Neuronal stem cell (in vitro differentiated cells): ENCODE measurements at places on chromosomes 5 and 9.

- no peak for DNase-seq
These were observed 6.0 kb downstream of the NACC2 start for GRCh38 chr9:136088939-136089696.

DNA sequence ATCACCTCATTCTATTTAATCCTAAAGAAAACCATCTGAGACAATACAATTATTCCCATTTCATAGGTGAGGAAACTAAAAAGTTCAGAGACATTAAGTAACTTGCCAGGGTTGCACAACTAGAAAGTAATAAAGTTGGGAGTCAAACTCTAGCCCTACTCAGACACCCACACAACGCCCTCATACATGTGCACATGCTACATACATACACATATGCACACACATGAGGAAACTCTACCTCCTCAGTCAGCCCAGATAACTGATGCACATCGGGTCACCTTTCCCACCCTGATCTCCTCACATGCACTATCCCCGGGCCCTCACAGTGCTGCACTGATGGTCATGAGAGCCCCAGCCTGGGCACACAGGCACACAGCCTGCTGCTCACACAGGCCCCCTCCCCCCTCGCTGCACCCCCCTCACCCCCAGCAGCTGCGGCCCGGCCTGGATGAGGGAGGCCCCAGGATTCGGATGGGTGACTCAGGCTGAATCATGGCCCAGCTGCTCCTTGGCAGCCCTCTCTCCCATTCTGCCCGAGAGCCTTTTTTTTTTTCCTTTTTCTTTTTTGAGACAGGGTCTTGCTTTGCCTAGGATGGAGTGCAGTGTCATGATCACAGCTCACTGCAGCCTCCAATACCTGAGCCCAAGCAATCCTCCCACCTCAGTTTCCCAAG, 5.0 kb upstream of the GPRIN1 start:
- DNase-seq, result no peak

DNA sequence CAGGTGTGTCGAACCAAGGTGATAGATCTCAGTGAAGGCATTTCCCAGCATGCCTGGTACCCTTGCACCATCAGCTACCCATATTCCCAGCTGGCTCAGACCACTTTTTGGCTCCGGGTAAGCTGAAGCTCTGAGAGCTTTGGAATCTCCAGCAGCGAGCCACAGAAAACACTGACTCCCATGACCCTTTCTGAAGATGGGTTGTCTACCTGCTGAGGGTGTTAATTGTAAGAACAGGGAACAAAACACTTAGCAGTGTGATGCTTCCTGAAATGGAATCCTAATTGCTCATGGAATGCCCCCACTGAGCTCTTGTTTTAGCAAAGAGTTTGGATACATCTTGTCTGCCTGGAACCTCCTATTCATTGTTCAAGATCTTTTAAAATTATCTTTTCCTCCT, 177.7 kb downstream of the PAPPA start:
- DNase-seq, result no peak

- no peak for DNase-seq
These were observed 319.4 kb downstream of the NDUFS4 start for GRCh38 chr5:53879708-53880323.

DNA sequence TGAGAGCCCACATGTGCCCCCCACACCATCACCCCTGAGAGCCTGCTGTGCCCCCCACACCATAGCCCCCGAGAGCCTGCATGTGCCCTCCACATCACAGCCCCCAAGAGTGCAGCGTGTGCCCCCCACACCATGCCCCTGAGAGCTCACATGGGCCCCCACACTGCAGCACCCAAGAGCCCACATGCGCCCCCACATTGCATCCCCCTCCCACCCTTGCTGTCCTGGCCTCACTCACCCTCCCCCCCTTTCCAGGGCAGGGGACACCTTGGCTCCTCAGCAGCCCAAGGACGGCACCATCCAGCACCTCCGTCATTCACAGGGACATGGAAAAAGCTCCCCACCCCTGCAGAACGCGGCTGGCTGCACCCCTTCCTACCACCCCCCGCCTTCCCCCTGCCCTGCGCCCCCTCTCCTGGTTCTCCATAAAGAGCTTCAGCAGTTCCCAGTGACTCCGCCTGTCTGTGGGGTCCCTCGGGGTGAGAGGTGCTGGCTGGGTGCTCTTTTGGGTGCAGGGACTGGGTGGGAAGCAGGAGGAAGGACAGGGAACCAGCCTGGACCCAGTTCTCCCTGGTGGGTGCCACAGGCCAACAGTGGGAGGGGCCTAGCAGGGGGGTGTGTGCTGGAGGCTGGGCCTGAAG, 5.0 kb downstream of the LCN1 start:
- no peak for DNase-seq

DNA sequence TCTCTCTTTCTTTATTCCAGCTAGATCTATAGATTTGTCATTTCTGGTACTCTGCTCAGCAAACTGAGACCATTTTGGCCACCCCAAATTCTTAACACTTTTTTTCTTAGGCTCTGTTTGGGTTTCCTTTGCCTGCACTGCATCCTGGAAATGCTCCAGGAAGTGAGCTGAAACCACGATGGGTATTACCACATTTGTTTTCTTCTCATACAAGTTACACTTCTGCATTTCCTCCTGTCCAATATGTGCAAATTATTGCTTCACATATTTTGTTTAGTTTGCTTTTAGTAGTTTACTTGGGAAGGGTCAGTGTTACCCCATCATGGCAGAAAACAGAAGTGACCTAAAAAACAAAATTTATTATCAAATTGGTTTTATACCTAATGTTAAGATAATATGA, 498.6 kb upstream of the GRIN3A start:
- DNase-seq, result no peak

DNA sequence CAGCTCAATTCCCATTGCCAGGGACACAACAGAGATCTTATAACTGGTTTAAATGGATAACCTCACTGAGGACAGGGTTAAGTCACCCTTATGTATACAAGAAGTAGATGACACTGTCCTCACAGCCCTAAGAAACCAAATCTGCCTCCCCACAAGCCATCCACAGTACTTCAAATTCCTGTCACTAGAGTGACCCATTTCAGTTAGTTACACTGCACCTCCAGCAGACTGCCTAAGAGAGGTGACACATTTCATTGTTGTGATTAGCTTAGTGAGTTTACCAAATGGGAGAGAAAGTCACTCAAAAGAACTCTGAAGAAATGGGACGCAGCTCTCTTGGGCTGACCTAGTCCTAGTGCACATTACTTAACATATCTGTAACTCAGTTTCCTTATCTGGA, 53.6 kb upstream of the HTR1A start:
- DNase-seq, result no peak

GRCh38 chr5:127555826-127556225, 38.4 kb downstream of the PRRC1 start:
- DNase-seq, result no peak

DNA sequence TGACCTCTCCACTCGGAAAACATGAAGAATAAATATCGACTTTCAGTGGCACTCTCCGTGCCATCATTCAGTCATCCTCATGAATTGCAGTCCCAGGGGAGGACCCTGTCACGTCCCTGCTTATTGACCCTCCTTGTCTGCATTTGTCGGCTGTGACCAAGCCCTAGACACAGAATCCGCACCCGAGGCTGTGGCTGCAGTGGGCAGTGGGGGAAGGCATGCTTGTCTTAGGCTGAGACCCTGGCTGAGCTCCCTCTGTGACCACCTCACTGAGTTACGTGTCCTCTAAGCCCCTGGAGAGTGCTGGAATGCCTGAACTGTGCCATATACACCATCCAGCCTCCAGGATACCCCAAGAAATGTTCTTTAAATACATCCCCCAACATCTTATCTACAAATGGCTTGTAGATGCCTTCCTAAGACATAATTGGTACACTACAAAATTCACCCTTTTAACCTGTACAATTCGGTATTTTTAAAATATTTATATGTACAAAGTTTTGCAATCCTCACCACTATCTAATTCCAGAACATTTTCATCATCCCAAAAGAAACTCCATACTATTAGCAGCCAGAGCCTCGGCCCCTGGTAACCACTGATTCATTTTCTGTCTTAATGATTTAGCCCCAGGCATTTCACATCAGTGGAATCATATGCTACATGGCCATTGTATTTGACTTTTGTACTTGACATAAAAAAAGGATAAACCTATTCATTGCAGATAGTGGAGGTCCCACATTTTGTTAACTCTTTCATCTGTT, 80.8 kb upstream of the ICE1 start:
- no peak for DNase-seq
